Small intestine (tissue), 16 donors: ENCODE measurements at places on chromosomes 6 and 20. TPM values are rescaled to one million over a fixed set of nuclear protein-coding genes. Genes with fewer than 3 reads are reported as not detected.

GRCh38 chr6:166952567-166953486, 3.5 kb downstream of the RNASET2 start:
- H3K27ac ChIP-seq: no peak overlapping the region
- H3K36me3 ChIP-seq: no peaks in the 10 kb centered on the region
- H3K4me1 ChIP-seq: peaks cover 9% of the 10 kb centered on the region
- no peaks in the 10 kb centered on the region for H3K27me3 ChIP-seq

MYLIP gene
- 16.9 TPM for polyA plus RNA-seq

DNA sequence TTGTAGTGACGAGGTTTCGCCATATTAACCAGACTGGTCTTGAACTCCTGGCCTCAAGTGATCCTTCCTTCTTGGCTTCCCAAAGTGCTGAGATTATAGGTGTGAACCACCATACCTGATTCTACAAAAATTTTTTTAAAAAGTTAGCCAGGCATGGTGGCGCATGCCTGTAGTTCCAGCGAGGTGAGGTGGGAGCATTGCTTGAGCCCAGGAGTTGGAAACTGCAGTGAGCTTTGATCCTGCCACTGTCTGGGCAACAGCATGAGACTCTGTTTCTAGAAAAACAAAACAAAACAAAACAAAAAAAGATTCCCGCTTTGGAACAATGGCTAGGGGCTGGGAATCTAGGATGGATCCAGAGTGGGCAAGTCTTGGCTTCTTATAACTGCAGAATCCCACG, 35.1 kb upstream of the SALL4 start:
- no peaks in the 10 kb centered on the region for H3K4me1 ChIP-seq
- no peak overlapping the region for H3K4me3 ChIP-seq
- H3K27me3 ChIP-seq: peaks cover 3% of the 10 kb centered on the region
- no peak for DNase-seq
- H3K36me3 ChIP-seq: no peaks in the 10 kb centered on the region

GRCh38 chr20:35592339-35592974, 23.2 kb upstream of the SPAG4 start:
- no peak for DNase-seq
- no peaks in the 10 kb centered on the region for H3K27me3 ChIP-seq
- no peak overlapping the region for H3K27ac ChIP-seq
- no peaks in the 10 kb centered on the region for H3K36me3 ChIP-seq
- H3K4me1 ChIP-seq: no peaks in the 10 kb centered on the region

DNA sequence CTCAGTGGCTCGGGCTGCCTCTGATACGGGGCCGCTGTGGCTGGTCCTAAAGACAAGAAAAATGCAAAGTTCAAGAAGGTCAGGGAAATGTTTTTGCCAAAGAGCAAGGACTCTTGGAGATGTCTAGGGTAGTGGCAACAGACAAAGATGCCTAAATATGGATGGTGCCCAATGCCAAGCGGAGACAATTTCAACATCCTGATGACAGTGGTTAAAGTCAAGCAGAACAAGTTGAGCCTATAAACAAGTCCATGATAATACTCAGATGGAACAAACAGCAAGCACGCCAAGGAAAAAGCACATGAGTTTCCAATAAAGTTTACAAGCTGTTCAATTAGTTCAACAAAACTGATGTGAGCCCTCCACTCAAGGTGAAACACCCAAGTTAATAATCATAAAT, 51.1 kb downstream of the SLC22A1 start:
- H3K4me3 ChIP-seq: no peak overlapping the region
- no peaks in the 10 kb centered on the region for H3K27me3 ChIP-seq
- no peak overlapping the region for H3K27ac ChIP-seq
- no peak for DNase-seq

- no peaks in the 10 kb centered on the region for H3K4me1 ChIP-seq
- H3K27ac ChIP-seq: no peak overlapping the region
- no peak overlapping the region for H3K4me3 ChIP-seq
- DNase-seq: no peak
- H3K27me3 ChIP-seq: no peaks in the 10 kb centered on the region
- H3K36me3 ChIP-seq: no peaks in the 10 kb centered on the region
Measured at GRCh38 chr20:18004384-18005031, 35.7 kb downstream of the MGME1 start.

DNA sequence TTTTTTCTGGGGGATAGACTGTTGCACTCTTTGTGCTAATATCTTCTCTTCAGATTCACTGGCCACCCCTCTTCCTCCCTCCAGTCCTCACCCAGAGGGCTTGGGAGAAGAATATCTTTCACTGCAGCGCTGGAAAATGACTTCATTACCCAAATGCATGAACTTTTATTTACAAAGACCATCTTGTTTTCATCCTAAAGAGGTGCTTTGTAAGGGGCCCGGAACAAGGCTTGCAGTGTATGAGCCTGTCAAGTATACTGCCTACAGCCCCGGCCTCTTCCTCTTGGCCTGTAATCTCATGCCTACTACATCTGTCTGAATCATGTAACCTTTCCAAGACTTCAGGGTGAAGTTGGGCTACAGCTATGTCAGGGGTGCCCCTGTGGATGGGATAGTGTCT, 554 bp upstream of the LAMA4 start:
- peak overlapping the region; percentile 89 for H3K27ac ChIP-seq
- H3K4me3 ChIP-seq: no peak overlapping the region
- no peak for DNase-seq
- H3K36me3 ChIP-seq: no peaks in the 10 kb centered on the region
- no peaks in the 10 kb centered on the region for H3K4me1 ChIP-seq
- peaks cover 7% of the 10 kb centered on the region for H3K27me3 ChIP-seq

TNFAIP3 gene
- 16.1 TPM for polyA plus RNA-seq

GRCh38 chr6:105038259-105038658, 81.4 kb downstream of the LIN28B start:
- no peaks in the 10 kb centered on the region for H3K36me3 ChIP-seq
- no peaks in the 10 kb centered on the region for H3K4me1 ChIP-seq
- no peak overlapping the region for H3K27ac ChIP-seq
- DNase-seq: no peak
- H3K27me3 ChIP-seq: no peaks in the 10 kb centered on the region

GRCh38 chr20:40706977-40707582, 18.0 kb upstream of the MAFB start:
- H3K36me3 ChIP-seq: no peaks in the 10 kb centered on the region
- H3K27ac ChIP-seq: no peak overlapping the region
- no peak overlapping the region for H3K4me3 ChIP-seq
- H3K27me3 ChIP-seq: peaks cover 9% of the 10 kb centered on the region
- no peaks in the 10 kb centered on the region for H3K4me1 ChIP-seq

CD93 gene
- polyA plus RNA-seq: 0.67 TPM

RIMS4 gene
- not detected for polyA plus RNA-seq

DNA sequence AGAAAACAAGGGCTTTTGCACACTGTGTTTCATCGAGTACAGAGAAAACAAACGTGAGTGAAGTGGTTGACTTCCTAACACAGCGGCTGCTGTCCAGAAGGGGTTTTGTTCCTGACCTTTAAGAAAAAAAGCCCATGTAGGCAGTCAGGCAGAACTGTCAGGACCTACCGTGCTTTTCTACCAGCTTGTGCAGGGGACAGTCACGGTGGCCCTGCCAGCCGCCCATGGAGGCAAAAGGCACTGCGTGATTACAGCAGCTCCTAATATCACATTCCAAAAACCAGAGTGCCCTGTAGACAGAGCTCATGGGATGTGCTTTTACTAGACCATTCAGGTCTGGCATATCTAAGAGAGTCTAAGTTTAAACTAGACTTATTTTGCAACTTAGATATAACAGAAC, 12.2 kb downstream of the TNFAIP3 start:
- peaks cover 26% of the 10 kb centered on the region for H3K36me3 ChIP-seq
- no peak overlapping the region for H3K4me3 ChIP-seq
- no peak overlapping the region for H3K27ac ChIP-seq

MAP7 gene
- polyA plus RNA-seq: 18.4 TPM

PTGIS gene
- 0.22 TPM for polyA plus RNA-seq

- H3K4me3 ChIP-seq: no peak overlapping the region
- no peaks in the 10 kb centered on the region for H3K4me1 ChIP-seq
- no peaks in the 10 kb centered on the region for H3K36me3 ChIP-seq
- no peak for DNase-seq
- H3K27me3 ChIP-seq: no peaks in the 10 kb centered on the region
- H3K27ac ChIP-seq: no peak overlapping the region
Measured at GRCh38 chr6:127717384-127717783, 140.4 kb downstream of the C6orf58 start.

GRCh38 chr20:58585753-58586540, 65.1 kb upstream of the STX16 start:
- no peaks in the 10 kb centered on the region for H3K4me1 ChIP-seq
- no peak for DNase-seq
- no peak overlapping the region for H3K4me3 ChIP-seq
- no peak overlapping the region for H3K27ac ChIP-seq
- H3K27me3 ChIP-seq: peaks cover 3% of the 10 kb centered on the region

SPEF1 gene
- polyA plus RNA-seq: 0.06 TPM

- no peaks in the 10 kb centered on the region for H3K4me1 ChIP-seq
- no peak overlapping the region for H3K4me3 ChIP-seq
- peaks cover 2% of the 10 kb centered on the region for H3K36me3 ChIP-seq
- H3K27ac ChIP-seq: no peak overlapping the region
Measured at GRCh38 chr6:2403546-2403945, 158.1 kb upstream of the GMDS start.

AKAP7 gene
- polyA plus RNA-seq: 85.5 TPM

DNA sequence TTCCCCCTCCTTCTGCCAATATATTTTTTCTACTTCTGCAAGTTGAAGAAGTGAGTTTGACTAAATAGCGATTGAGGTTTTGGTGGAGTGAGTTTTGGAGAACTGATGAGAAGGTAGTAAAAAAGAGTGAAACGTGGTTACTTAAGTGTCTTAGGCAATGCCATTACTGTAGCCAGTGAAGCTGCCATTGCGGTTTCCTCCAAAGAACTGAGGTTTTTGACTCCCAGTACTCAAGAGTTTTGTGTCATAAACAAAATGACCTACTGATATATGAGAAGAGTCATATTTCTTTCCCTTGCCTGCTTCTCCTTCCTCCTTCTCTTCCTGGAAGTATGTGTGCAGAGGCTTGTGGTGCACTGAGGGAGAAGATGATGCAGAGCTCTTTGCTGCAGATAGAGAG, 554.5 kb upstream of the MAP3K7 start:
- H3K27ac ChIP-seq: no peak overlapping the region
- no peaks in the 10 kb centered on the region for H3K27me3 ChIP-seq
- no peak for DNase-seq

OPRL1 gene
- not detected for polyA plus RNA-seq

DNA sequence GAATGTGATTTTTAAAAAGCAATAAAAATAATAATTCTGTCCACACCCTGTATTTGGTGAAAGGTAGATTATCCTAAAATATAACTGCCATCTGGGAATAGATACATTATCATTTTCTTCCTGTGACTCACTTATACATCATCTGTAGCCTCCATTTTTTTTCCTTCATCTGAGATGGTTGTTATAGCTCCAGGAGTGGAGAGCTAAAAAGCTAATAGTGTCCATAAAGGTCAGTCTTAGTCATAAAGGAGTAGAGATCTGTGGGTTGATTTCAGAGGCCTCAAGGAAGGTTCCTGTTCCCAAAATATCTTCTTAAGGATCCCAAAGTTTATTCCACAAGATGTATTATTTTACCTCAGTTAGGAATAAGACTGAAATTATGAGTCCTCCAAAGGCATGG, 41.1 kb downstream of the FBXO5 start:
- H3K36me3 ChIP-seq: no peaks in the 10 kb centered on the region
- no peaks in the 10 kb centered on the region for H3K4me1 ChIP-seq
- DNase-seq: no peak
- no peak overlapping the region for H3K4me3 ChIP-seq
- no peak overlapping the region for H3K27ac ChIP-seq

DNA sequence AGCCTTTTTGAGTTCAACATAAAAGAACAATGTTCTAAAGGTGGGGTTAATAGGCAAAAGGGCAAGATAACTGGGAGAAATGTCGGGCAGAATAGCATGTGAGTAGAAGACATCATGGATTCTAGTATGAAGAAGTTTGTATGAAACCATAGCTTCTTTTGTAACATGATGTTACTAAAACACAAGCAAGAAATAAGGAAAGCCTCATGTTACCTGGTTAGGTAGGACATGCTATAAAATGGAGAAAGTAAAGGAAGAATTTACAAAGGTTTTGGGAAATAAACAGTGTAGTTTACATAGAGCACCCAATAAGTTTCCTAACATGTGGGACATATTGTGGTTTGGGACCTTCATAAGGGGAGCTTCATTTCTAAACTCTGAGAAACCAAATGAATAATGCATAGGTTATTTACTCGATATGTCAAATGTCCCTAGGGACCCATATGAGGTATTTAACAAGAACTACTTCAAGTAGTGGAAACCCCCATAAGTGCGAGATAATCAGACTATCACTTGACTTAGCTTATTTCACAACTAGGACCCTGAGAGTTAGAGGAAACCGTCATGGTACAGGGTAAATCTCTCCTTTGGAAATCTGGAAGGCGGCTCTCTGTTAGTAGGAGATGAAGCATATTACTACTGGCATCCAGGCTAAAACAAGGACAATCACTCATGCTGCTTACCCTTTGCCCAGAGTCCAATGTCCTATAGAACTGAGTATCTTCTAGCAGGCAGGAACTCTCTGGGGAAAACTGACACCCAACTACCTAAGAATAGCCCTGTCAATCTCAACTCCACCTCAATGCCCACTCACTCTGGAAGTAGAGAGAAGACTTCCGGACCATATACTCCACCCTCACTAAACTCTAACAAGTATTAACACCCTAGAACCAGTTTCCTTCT, 57.5 kb downstream of the ILRUN start:
- H3K27ac ChIP-seq: no peak overlapping the region
- no peaks in the 10 kb centered on the region for H3K27me3 ChIP-seq
- H3K4me1 ChIP-seq: no peaks in the 10 kb centered on the region
- DNase-seq: peak; percentile 94
- H3K4me3 ChIP-seq: no peak overlapping the region
- no peaks in the 10 kb centered on the region for H3K36me3 ChIP-seq

- DNase-seq: no peak
- H3K36me3 ChIP-seq: no peaks in the 10 kb centered on the region
- H3K27ac ChIP-seq: no peak overlapping the region
- no peaks in the 10 kb centered on the region for H3K27me3 ChIP-seq
- H3K4me1 ChIP-seq: no peaks in the 10 kb centered on the region
- H3K4me3 ChIP-seq: no peak overlapping the region
Measured at GRCh38 chr6:72724545-72724944, 102.7 kb downstream of the KCNQ5 start.
